ENCODE measurements at places on chromosomes 4 and X. TPM values are rescaled to one million over a fixed set of nuclear protein-coding genes. Genes with fewer than 3 reads are reported as not detected.

DNA sequence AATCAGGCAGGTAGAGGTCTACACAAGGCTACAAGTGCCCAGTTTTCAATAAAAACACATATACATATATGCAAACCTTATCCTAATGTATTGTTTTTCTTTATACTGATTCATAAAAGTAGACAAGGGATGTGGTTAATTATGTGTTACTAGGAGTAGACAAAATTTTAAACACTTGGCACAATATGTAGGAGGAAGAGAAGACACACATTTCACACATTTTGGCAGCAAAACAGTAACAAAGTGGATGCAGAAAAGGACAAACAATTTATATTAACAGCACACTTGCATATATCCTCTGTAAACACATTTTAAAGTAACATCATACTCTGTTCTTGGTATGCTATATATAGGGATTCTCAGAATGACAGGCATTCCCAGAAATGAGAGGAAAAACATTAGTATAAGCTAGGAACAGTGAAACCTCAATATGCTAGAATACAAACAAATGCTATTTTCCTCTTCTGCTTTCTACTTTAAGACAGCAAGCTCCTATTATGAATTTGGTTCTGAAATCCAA lies 63.8 kb downstream of the GPRIN3 start:
- DNase-seq = no peak

GRCh38 chrX:71623714-71624113 lies 5.4 kb upstream of the CXCR3 start:
- no peak for DNase-seq

Gene ATP2B3
- not detected for total RNA-seq

DNA sequence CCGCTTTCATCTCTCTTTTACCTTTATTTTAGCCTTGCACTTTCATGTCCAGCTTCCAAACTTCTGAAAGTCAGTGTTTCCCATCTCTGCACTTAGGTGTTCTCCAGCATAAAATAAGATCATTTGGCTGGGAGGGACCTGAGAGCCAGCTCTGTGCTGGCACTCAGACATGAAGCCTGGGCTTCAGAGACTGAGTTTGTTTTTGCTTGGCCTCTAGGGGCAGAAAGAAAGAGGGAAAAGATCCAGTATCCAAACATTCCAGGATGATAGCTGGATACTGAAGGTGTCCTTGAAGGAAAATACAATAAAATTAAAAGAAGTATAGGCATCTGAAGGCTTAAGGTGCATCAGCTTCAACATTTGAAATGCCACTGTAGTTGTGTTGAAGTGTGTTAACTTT lies 202.4 kb upstream of the ZIC3 start:
- DNase-seq = no peak

Gene ZFYVE28
- total RNA-seq = 10.0 TPM

GRCh38 chr4:11813951-11814446 lies 385.3 kb upstream of the HS3ST1 start:
- DNase-seq = no peak

GRCh38 chr4:153579872-153580271 lies 104.2 kb upstream of the TLR2 start:
- DNase-seq = no peak

Gene TSPAN5
- 21.1 TPM for total RNA-seq

GRCh38 chr4:152935631-152936445 lies at the start of gene FHDC1:
TSS of gene FHDC1 (plus strand) at chr4:152936323. CDS start at chr4:152943058, 6,735 bp downstream.
- no peak for DNase-seq

DNA sequence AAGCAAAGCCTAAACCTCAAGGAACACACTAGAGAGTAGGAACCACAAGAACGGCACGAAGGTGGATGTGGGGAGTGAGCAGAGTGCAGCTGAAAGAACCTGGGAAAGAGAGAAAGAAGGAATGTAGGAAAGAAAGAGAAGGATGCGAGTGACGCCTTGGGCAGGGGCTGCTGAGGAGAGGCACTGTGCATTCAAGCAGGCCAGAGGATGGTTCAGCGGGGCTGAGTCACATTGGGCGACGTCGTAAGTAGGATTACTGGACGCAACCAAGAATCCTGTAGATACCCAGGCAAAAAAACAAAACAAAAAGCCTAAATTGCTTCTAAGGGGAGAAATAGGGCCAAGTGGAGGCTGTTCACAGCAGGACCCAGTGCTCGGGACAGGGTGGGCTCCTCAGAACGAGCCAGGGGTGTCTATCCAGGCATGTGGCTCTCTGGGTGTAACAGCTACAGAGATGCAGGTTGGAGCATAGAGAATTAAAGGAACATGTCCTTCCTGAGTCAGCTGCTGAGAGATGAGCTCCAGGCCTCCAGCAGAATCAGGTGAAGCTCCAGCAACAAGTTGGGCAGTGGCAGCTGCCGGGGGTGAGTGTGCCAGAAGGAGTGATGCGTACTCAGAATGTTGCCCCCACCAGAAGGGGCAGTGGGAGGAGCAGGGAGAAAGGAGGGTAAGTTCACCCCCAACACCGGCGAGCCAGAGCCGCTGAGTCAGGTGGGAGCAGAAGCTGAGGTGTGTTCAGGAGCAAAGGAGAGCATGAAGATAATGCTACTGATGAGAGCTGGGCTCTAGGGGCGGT lies 38.6 kb downstream of the NELFA start:
- DNase-seq = no peak

GRCh38 chr4:57443787-57444186 lies 333.6 kb upstream of the IGFBP7 start:
- no peak for DNase-seq

- no peak for DNase-seq
Observed at GRCh38 chrX:2450681-2451080, 50.1 kb downstream of the DHRSX start.

- no peak for DNase-seq
Observed at GRCh38 chr4:100206850-100207249, 16.6 kb upstream of the DDIT4L start.

DNA sequence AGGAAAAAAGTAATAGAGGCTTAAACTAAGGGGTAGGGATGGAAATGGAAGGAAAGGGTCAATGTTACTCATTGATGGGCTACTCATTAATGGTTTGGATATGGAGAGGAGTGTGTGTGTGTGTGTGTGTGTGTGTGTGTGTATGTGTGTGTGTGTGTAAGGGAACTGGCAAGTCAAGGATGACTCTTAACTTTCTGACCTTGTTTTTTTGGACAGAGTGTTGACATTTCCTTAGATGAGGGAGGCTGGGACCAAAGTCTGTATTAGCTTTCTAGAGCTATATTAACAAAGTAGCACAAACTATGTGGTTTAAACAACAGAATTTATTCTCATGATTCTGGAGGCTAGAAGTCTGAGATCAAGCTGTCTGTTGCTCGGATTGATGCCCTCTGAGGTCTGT lies 202.7 kb downstream of the GBA3 start:
- DNase-seq = no peak

Gene CT45A5
- not detected for total RNA-seq

Gene SPANXA2
- not detected for total RNA-seq

GRCh38 chr4:147963839-147964238 lies 232.0 kb downstream of the ARHGAP10 start:
- no peak for DNase-seq

DNA sequence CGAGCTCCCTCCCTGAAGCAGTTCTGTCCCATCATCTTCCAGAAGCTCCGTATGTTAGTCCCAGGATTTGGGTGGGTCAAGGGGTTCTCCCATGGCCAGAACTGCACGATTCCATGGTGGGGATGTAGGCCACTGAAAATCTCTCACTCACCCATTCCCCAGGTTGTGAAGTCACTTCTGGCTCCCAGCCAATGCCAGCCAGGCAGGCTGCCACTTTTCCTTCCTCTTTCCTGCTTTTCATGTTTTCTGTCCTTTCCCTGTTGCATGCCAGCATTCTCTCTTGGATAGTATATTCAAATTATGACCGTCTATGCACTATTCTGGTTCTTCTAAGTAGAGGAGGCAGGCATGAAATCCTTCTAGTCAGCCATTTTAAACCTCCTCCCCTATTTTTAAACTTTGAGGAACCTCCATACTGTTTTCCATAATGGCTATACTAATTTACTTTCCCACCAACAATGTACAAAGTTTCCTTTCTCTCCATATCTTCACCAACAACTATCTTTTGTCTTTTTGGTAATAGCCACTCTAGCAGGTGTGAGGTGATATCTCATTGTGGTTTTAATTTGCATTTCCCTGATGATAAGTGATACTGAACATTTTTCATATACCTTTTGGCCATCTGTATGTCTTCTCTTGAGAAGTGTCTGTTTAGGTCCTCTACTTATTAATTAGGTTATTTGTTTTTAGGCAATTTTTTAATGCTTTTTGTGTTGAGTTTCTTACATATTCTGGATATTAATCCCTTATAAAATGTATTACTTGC lies 182.1 kb upstream of the TET2 start:
- DNase-seq = no peak

Gene BDH2
- total RNA-seq = 16.0 TPM

Data from activated T-helper 2 cell treated with anti-CD3 and anti-CD28 coated beads, Interferon-gamma antibody, Interleukin-2, Interleukin-4, amounts not matched to agents 10 μg/mL and 5 μg/mL and 100 μg/mL, durations not matched to agents 14 hours and 24 hours and 36 hours (primary cell).